ENCODE measurements at places on chromosomes 7 and 10.

DNA sequence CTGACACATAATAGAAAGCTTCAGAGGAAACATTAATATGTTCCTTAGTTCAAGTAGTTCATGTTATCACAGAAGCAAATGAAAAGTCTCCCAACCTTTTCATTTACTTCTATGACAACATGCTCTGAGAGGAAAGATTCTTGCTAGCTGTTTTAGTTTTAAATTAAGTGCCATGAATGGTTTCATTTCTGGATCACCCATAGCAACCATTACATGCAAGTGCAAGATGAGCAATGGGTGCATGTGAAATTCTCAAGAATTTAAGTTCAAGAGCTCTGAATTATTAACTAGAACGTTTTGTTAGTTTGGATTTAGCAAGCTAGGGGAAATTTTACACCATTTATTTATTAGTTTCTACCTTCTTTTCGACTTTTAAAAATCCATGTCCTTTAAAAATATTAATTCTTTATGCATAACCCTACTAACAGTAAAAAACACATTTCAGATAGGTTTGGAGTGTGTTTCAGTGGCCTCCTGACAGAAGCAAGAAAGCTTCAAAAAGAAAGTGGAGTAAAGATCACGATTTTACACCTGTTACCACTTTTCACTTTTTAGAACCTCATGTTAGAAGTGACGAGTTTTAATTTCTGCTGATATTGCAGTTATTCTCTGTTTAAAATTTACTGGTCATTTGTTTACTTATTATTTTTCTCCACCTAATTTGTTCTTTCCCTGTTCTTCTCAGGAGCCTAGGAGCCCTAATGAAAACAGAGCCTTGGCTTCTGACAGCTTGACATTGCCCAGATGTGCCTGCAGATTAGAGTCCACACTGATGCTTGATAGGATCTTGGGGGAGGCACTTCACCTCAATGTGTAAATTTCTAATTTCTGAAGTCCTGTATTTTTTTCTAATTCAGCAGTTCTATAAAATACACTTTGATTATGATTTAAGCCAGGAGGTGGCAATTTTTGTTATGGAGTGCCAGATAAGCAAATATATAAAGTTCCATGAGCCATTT lies 995.3 kb upstream of the PHF14 start:
- DNase-seq: no peak

GRCh38 chr10:22779331-22780019 lies 65.1 kb upstream of the PIP4K2A start:
- DNase-seq: no peak

DNA sequence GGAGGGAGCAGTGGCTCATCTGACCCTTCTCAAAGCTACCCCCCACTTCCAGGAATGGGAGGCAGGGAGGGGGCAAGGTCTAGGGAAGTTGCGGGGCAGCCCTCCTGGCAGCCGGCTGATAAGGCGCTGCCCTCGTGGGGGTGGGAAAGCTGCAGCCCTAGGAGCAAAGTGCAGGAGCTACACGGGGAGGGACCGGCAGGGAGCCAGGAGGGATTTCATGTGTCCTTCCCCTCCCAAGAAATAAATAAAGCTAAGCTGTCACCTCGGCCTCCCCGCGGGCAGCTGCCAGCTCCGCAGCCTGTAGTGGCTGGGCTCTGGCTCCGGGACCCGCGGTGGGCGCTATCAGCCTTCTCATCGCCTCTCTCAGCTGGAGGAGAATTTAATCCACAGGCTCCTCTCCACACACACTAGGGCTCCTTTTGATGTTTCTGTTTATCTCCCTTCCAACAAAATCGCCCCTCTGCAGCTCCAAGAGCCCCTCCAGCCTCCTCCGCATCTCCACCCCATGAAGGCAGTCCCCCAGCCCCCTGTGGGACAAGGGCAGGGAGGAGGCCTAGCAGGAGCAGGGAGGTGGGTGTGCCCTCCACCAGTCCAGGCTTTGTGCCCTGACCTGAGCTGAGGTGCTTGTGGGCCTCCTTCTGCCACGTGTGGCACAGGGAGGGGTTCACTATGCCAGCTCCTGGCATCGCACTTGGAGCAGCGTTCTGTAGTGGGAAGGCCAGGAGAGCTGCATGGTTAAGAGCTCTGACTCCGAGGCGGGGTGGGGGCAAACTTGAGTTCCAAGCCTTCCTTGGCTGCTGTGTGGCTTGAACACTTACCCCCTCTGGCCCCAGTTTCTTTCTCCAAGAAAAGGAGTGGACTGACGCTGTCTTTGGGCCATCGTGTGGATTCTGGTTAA lies 80.5 kb downstream of the C10orf105 start:
- DNase-seq: no peak

DNA sequence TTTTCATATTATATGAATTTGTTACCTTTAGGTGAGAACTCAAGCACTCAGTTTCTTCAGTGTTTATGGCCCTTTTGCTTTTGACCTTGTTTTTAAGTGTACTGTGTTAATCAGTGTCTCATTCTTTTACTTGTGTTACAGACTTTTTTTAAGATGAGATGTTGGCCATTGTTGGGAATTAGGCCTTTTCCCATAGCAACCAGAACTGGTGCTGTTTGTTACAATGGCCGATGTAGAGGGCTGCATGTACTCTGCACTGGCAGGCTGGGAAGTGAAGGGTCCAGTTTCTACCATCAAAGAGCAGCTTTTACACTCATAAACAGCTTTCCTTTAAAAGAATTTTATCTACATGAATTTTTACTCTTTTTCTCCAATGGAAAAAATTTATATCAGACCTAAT lies 65.1 kb downstream of the SHH start:
- no peak for DNase-seq

GRCh38 chr10:112208997-112209396 lies 25.4 kb upstream of the GPAM start:
- no peak for DNase-seq

DNA sequence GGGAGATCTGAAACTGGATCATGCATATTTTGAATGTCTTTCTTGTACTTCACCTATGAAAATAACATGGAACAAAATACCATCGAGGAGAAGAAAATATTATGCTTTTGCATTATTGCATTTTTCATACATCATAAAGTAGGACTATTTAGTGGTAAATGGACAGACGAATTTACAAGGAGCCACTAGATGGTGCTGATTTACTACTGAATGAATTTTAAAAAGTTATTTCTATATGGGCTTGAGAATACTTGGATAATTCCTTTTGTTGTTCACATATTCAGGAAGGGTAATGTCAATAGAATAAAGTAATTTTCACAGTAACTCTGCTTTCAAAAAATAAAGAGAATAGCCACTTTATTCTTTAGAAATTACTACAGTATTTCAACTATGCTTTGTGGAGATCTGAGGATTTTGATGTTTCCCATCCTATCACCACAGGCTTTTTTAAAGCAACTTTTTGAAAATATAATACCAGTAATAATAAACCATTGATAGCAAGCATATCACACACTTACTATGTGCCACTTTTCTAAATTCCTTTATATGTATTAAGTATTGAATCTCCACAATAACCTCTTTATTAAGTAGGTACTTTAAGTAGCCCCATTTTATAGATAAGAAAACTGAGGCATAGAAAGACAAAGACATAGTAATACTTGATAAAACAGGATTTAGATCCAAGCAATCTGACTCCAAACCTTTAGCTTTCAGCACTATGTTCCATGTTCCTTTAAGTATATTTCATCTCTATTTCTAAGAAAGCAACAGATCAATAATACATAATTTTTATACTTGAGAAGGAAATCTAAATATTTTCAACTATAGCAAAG lies 38.6 kb downstream of the NEBL start:
- DNase-seq: no peak

GRCh38 chr7:114392686-114393085 lies 21.9 kb upstream of the FOXP2 start:
- DNase-seq: no peak

GRCh38 chr7:41222746-41223145 lies 480.1 kb downstream of the INHBA start:
- DNase-seq: no peak

DNA sequence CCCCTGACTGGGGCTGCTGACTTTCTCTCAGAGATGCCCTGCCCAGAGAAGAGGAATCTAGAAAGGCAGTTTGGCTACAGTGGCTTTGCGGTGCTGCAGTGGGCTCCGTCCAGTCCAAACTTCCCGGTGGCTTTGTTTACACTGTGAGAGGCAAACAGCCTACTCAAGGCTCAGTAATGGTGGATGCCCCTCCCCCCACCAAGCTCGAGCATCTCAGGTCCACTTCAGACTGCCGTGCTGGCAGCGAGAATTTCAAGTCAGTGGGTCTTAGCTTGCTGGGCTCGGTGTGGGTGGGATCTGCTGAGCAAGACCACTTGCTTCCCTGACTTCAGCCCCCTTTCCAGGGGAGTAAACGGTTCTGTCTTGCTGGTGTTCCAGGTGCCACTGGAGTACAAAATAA lies 734.5 kb upstream of the LRRN3 start:
- DNase-seq: no peak

- DNase-seq: no peak
These were observed 57.8 kb downstream of the PHYHIPL start for GRCh38 chr10:59234194-59234593.

- DNase-seq: no peak
These were observed 2.4 kb upstream of the UBE3C start for GRCh38 chr7:157136372-157136771.

DNA sequence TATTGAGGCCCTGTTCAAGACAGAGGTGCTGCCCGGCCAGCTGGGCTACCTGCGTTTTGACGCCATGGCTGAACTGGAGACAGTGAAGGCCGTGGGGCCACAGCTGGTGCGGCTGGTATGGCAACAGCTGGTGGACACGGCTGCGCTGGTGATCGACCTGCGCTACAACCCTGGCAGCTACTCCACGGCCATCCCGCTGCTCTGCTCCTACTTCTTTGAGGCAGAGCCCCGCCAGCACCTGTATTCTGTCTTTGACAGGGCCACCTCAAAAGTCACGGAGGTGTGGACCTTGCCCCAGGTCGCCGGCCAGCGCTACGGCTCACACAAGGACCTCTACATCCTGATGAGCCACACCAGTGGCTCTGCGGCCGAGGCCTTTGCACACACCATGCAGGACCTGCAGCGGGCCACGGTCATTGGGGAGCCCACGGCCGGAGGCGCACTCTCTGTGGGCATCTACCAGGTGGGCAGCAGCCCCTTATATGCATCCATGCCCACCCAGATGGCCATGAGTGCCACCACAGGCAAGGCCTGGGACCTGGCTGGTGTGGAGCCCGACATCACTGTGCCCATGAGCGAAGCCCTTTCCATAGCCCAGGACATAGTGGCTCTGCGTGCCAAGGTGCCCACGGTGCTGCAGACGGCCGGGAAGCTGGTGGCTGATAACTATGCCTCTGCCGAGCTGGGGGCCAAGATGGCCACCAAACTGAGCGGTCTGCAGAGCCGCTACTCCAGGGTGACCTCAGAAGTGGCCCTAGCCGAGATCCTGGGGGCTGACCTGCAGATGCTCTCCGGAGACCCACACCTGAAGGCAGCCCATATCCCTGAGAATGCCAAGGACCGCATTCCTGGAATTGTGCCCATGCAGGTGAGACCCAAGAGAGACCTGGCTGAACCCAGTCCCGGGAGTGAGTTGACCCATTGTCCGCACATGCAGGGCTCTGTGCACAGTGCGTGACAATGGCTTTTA lies 2.8 kb downstream of the RBP3 start:
- no peak for DNase-seq

- no peak for DNase-seq
These were observed 44.4 kb downstream of the TPK1 start for GRCh38 chr7:144791488-144791887.

DNA sequence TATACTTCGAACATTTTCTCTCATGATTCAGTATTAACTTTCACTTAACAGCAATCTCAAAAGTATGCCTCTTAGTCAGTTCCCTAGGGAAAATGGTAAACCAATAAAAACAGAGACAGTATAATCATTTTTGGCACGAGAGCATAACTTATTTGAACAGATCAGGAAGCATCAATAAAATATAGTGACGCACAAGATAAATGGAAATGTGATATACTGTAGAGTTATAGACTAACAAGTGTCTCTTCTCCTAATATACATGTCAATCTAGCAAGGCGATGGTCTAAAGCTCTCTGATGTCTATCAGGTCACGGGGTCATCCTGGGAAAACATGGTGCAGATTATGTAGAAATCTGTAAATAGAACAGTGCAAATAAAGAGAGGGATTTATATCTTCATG lies 131.6 kb downstream of the HGF start:
- no peak for DNase-seq

DNA sequence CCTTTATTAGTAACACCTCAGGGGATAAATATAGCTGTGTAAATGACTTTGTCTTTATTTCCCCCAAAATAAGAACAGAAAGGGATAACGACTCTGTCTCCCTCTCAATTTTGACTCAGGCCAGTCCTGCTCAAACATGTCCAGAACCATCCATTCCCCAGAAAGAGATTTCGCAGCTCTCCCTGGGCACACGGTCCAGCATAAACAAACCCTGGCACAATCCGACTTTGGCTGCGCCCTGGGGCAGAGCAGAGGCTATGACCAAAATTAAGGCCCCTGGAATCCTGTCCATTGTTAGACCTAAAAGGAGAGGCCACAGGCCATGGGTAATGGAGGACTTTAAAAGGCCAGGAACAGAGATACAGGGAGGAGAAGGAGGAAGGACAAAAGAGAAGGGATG lies 99.1 kb downstream of the PRPF18 start:
- DNase-seq: no peak

- DNase-seq: no peak
These were observed 13.0 kb downstream of the ADCYAP1R1 start for GRCh38 chr7:31065021-31065593.

- no peak for DNase-seq
These were observed 10.2 kb upstream of the LFNG start for GRCh38 chr7:2509298-2509906.

DNA sequence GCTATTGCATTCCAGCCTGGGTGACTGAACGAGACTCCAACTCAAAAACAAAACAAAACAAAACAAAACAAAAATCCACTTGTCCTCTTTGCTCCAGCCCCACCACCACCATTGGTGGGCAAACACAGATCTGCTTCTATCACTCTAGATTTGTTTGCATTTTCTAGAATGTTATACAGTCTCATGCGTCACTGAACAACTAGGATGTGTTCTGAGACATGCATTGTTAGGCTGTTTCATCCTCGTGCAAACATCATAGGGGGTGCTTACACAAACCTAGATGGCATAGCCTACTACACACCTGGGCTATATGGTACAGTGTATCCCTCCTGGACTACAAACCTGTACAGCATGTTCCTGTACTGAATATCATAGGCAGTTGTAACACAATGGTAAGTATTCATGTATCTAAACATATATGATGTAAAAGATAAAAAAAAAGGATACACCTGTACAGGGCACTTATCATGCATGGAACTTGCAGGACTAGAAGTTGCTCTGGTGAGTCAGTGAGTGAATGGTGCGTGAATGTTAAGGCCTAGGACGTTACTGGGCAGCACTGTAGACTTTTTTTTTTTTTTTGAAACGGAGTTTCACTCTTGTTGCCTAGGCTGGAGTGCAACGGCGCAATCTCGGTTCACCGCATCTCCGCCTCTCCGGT lies 45.3 kb downstream of the BTBD16 start:
- DNase-seq: no peak

GRCh38 chr7:25255611-25256332 lies 27.5 kb upstream of the NPVF start:
- no peak for DNase-seq

DNA sequence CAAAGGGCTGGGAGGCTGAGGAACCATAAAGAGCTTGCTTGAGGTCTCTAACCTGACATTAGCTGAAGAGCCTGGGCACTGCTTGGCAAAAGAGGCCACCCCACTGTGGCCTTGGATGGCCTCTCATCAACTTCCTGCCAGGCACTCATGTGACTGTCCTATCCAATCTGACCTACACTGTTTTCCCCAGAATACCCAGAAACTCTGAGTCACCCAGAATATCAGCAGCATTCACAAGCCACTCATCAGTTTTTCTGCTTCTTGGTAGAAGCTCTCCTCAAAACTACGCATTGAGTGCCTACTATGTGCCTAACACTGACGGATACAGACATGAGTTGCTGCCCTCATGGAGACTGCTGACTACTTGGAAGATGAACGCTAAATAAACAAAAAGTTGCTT lies 4.1 kb upstream of the NT5C2 start:
- DNase-seq: peak; percentile 58
